ENCODE measurements at places on chromosomes 3 and 15. TPM values are rescaled to one million over a fixed set of nuclear protein-coding genes. Genes with fewer than 3 reads are reported as not detected.

The CCDC80 gene
- total RNA-seq = 38.7 TPM

The NCBP2 gene
- 47.9 TPM for total RNA-seq

The CHRNA7 gene
- 2.7 TPM for total RNA-seq

The C3orf70 gene
- total RNA-seq = 4.9 TPM

The SPTBN5 gene
- 1.6 TPM for total RNA-seq

The SCN11A gene
- 0.12 TPM for total RNA-seq

The MUC13 gene
- 0.43 TPM for total RNA-seq

The PAQR5 gene
- total RNA-seq = 2.3 TPM

The WNT5A gene
- 16.4 TPM for total RNA-seq

The BCL2A1 gene
- total RNA-seq = 36.7 TPM

The LXN gene
- 103 TPM for total RNA-seq

The IGSF11 gene
- total RNA-seq = 0.77 TPM

The TMEM44 gene
- 16.6 TPM for total RNA-seq

The CACNA2D2 gene
- 35.8 TPM for total RNA-seq

The ELL3 gene
- total RNA-seq = 4.8 TPM

The DNAJC17 gene
- total RNA-seq = 36.5 TPM

The SLC28A2 gene
- total RNA-seq = 1.5 TPM

The WDR49 gene
- total RNA-seq = 33.9 TPM

The ITIH1 gene
- 0.34 TPM for total RNA-seq

The B3GALNT1 gene
- total RNA-seq = 20.6 TPM

The TUBGCP5 gene
- total RNA-seq = 34.7 TPM

The PTH1R gene
- total RNA-seq = 25.1 TPM

The CACNA1D gene
- total RNA-seq = 96.8 TPM

The GOLGA8T gene
- 0.80 TPM for total RNA-seq
